NCI-H2227 treated with DMSO at 0.1 percent for 48 hours (cell line): ENCODE measurements at places on chromosomes 13 and 19.
A peak's percentile ranks its signal among the peaks of the same experiment; 100 is the strongest.

DNA sequence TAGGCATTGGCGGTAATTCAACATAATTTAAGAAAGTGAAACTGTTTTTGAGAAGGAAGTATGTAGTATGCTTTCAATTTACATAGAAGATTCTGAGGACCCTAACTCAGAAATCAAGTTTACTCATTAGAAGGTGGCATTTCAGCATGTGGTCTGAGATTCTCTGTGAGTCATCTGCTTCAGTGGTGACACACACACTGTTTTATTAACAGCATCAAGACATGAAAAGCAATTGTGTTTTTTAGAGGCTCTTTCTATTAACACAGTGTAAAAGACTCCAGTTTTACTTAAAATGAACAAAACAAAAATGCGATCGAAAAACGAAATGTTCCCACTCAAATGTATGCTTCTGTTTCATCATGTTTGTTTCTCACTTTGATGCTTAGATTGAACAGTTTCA lies 802.1 kb upstream of the SLITRK6 start:
- no peak for DNase-seq

DNA sequence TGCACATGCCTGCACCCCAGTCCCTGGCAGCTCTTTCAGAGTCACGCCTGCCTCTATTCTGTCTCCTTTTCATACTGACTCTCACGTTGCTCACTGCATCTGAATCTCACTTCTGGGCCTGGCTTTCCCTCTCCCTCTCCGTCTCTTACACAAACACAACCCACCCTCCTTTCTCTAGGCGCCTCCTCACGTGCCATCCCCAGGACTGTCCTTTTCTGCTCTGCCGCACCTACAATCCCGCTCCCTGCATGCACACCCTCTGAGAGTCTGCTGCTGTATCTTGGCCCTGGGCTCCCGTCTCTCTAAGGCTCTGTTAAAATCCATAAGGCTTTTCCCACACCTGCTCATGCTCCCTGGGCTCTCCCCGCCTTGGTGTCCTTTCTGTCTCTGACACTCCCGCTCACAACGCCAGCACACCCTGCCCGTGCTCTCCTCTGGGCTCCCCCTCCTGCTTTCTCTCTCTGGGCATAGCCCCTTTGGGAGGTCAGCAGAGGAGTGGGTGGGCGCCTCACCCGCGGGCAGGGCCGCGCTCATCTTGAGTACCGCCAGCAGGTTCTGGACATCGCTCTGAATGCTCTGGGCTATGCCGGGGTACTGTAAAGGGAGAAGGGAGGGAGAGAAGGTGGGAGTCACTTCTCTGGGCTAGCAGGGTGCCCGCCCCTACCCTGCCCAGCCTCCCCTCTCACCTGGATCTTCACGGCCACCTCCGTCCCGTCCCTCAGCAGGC lies 12.7 kb upstream of the NUMBL start:
- peak; percentile 23 for DNase-seq

GRCh38 chr13:67278235-67278634 lies 48.1 kb upstream of the PCDH9 start:
- DNase-seq, result no peak

DNA sequence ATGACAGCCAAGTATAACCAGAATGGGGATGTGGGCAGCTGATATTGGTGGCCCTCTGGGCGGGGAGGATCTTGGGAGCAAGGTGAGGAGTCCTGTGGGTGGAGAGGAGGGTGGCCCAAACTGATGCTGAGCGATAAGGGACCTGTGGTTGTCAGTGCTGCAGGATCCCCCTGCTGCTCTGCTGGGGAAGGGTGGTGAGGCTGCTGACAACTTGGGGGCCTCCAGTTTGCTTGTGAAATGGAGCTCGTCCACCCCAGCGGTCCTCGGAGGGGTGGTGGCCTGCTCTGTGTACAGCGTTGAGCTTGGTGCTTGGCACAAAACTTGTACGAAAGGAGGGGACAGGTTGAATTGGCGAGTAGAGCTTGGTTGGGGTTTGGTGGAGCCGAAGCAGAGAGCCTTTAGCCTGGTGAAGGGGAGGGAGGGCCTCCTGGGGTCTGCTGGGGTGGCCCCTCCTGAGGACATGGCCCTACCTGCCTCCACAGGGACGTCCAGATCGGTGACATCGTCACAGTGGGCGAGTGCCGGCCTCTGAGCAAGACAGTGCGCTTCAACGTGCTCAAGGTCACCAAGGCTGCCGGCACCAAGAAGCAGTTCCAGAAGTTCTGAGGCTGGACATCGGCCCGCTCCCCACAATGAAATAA lies 2.9 kb downstream of the RPS11 start:
- DNase-seq, result no peak

- no peak for DNase-seq
Observed at GRCh38 chr13:71613066-71613745, 253.8 kb downstream of the DACH1 start.

DNA sequence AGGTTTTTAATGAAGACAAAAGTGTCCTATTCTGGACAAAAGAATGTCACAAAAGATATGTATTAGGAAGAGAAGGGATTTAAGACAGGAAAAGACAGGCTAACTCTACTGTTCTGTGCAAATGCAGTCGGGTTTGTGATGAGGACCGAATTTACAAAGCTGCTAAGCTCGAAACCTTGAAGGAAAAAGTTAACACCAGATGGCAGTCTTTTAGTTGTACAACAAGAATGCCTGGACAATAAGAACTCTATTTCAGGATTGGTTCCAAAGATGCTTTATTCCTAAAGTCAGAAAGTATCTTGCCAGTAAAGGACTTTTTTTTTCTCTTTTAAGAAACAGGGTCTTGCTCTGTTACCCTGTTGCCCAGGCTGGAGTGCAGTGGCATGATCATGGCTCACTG lies 51.1 kb downstream of the HS6ST3 start:
- no peak for DNase-seq

- peak; percentile 89 for DNase-seq
Observed at GRCh38 chr19:55175117-55175867, 4.8 kb downstream of the SYT5 start.

GRCh38 chr19:9456018-9456689 lies 20.8 kb upstream of the ZNF266 start:
- DNase-seq, result no peak

- DNase-seq, result no peak
Observed at GRCh38 chr19:54164369-54165068, 5.0 kb upstream of the LENG1 start.

DNA sequence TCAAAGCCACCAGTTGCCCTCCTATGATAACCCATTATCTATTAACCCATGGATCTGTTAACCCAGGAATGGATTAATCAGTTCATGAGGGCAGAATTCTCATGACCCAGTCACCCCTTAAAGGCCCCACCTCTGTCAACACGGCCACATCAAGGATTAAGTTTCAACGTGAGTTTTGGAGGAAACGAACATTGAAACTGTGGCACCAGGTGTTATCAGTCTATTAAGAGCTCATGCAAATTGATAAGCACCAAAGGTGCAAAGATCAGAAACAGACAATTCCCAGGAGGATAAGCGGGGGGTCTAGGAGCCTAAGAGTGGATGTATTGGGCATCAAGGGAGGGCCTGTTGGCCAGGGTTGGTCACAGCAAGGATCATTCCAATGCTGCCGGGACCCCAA lies 19.9 kb upstream of the ELAVL1 start:
- DNase-seq, result no peak

GRCh38 chr19:295687-296370 lies 4.6 kb upstream of the PLPP2 start:
- no peak for DNase-seq

- DNase-seq, result no peak
Observed at GRCh38 chr13:111966933-111967332, 100.0 kb upstream of the SOX1 start.

- DNase-seq, result no peak
Observed at GRCh38 chr13:110399801-110400200, 92.7 kb downstream of the COL4A2 start.

GRCh38 chr19:51256155-51256625 lies 5.3 kb downstream of the SIGLECL1 start:
- no peak for DNase-seq

- DNase-seq, result no peak
Observed at GRCh38 chr13:37113534-37113933, 8.1 kb upstream of the CSNK1A1L start.

GRCh38 chr13:102386461-102386860 lies 15.4 kb downstream of the FGF14 start:
- DNase-seq, result no peak

GRCh38 chr13:91773591-91774227 lies 375.3 kb downstream of the GPC5 start:
- DNase-seq, result no peak

- no peak for DNase-seq
Observed at GRCh38 chr19:8352134-8352827, 9.2 kb upstream of the KANK3 start.

DNA sequence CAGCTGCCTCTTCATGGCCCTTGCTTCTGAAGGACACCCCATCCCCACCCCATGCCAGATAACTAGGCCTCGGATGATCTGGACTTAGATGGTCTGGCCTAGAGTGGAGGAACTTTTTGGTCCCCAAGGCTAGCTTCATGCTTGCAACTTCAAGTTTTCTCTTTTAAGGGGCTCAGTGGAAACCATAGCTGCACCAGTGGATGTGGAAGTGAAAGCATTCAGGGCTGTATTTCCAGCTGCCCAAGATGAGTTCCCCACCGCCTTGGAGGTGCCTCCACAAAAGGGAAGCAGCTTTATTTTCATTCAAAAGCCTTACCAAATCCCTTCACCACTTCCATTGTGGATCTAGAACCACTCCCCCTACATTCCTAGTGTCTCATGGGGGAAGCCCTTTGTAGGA lies 17.6 kb upstream of the GSX1 start:
- no peak for DNase-seq

DNA sequence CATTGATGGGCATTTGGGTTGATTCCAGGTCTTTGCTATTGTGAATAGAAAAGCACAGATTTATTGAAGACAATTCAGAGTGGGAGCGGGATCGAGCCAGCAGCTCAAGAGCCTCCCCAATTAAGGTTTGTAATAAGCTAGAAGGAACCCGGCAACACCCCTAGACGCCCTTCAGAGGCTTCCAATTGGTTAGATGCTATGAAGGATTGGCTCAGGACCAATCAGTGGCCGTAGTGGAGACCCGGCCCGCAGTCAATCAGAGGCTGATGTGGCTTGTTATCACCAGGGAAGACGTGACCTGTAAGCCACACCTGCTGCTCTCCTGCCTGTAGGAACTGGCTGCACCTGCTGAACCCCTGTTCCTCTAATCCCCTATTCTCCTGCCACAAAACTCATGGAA lies 14.6 kb downstream of the SIGLEC11 start:
- DNase-seq, result no peak

DNA sequence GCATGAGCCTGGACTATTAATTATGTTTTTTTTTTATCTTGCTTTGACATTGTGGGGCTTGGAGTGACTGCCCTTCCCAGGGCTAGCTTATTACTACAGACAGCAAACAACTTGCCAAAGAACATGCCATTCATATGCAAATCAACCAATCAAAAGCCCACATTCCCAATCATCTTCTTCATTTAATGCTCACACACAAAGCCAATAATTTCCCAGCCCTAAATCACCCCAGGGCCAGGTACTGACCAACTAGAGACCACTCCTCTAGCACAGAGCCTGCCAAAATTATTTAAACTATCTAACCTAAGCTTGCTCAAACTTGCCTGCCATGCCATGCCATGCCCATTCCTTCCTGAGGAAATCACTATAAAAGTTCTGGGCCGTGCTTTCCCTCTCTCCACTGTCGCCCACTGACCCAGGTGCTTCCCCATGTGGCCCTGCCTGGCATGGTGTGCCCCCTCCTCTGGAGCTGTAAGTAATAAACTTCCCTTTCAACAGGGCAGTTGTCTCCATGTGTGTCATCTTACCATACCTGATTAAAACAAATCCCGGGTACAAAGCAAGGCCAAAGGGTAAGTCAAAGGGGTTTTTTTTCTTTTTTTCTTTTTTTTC lies 15.7 kb downstream of the PBX4 start:
- no peak for DNase-seq

DNA sequence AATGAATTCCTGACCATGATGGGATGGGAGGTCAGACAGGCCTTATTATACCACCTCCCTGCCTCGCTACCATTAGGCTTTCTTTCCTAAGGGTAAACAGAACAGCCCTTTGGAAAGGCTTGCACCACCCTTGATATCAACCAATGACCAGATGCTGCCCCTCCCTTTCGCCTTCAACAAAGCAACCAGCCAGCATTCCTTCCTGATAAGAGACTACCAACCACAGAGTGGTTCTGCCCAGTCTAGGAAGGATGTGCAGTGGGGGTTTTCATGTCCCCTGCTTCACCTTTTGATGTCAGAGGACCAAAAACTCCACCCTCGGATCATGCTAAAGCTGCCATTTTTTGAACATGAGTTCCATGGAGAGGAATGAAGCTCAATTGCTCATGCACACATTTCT lies 21.7 kb downstream of the TEX30 start:
- no peak for DNase-seq

- no peak for DNase-seq
Observed at GRCh38 chr13:22748866-22749577, 431.8 kb upstream of the SGCG start.

DNA sequence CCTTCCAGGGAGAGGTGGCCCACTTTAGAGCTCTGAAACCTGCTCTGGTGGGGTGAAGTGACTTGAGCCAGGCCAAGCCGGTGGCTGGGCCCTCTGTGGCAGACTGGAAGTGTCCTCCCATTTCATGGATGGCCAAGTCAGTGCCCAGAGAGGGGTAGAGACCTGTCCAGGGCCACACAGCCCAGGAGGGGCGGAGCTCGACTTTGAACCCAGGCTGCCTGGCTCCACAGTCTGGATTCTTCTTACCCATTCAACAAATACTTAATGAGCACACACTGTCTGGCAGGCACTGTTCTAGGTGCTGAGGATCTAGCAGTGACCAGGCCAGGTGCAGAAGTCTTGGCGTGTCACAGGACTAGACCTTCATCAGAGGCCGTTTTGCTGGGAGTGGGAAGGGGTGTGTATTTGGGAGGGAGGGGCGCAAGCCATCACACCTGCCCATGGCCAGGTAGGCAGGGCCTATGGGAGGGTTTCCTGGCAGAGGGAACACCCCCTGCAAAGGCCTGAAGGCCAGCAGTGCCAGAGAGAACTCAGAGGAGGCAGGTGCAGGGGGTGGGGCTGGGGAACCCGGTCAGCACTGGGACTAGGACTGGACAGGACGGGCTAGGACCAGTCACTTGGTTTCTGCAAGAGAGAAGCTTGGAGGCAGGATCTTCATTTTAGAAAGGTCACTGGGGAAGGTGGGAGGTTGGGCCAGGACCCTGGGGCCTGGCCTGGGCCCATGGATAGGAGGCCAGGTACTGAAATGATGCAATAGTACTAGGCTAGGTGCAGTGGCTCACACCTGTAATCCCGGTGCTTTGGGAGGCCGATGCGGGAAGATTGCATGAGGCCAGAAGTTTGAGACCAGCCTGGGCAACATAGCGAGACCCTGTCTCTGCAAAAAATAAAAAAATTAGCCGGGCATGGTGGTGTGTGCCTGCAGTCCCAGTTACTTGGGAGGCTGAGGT lies 31.8 kb downstream of the DNM2 start:
- no peak for DNase-seq

- DNase-seq, result no peak
Observed at GRCh38 chr19:6357174-6357573, 4.2 kb upstream of the CLPP start.

- peak; percentile 88 for DNase-seq
Observed at GRCh38 chr19:49593233-49594113, 2.5 kb downstream of the PRR12 start.

DNA sequence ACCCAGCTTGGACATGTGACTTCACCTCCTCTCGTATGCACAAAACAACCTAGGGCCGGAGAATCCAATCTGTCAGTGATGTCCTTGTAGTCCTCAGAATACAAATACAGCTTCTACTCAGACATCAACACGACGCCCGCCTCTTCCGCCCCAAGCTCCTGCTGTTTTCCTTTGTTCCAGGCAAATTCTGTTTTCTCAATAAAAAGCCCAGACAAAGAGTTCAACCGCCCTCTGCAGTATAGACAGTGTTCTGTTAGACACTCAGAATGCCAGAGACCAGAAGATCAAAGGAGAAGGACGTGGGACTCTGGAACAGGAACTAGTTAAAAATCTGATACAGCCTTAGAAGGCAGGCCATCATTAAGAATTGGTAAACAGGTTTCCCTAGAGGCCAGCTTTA lies 42.0 kb upstream of the GGACT start:
- DNase-seq, result peak; percentile 90
